ENCODE measurements at places on chromosomes 2 and 18. TPM values are rescaled to one million over a fixed set of nuclear protein-coding genes. Genes with fewer than 3 reads are reported as not detected.

DNA sequence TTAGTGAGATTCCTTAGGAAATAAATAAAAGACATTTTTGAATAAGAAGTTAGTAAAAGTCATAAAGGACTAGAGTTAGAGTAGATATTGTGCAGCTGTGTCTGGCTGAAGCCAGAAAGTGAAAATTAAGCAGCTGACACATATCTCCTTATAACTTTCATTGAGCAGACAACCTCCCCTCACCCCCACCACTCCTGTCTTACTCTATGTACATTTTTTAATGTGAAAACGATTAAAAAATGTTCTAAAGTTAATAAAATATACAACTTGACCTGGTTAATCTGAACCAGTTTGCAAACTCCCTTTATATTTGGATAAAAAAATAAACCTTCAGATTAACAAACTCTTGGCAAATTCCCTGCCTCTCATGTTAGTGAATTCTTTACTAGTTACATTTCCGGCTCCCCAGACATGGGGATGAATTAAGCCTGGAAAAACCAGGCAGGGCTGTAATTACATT is 462.8 kb downstream of the MEIS1 start:
- no peak for DNase-seq

- DNase-seq = no peak
Observed at GRCh38 chr2:37707393-37707792, 36.0 kb upstream of the CDC42EP3 start.

C1QL2 gene
- total RNA-seq = not detected

DNA sequence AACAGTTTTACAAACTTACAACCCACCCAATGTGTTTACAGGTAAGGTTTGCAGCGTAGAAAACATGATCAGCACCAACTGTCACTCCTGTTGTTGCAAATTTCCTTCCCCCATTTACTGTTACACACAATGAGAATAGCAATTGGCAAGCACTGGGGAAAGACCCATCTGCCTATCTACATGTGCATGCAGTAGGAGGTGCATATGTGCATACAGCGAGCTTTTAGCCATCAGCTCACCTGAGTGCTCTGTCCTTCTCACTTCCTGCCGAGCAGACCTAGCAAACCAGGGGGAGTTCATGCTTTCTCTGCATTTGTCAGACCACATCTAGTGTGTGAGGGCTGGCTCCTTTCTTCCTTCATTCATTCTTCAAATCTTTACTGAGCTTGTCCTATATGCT is 49.9 kb upstream of the ARL4C start:
- DNase-seq = no peak

GRCh38 chr18:46628206-46628605 is 28.8 kb downstream of the LOXHD1 start:
- DNase-seq = no peak

GRCh38 chr2:105754011-105754410 is 9.3 kb downstream of the NCK2 start:
- no peak for DNase-seq

DNA sequence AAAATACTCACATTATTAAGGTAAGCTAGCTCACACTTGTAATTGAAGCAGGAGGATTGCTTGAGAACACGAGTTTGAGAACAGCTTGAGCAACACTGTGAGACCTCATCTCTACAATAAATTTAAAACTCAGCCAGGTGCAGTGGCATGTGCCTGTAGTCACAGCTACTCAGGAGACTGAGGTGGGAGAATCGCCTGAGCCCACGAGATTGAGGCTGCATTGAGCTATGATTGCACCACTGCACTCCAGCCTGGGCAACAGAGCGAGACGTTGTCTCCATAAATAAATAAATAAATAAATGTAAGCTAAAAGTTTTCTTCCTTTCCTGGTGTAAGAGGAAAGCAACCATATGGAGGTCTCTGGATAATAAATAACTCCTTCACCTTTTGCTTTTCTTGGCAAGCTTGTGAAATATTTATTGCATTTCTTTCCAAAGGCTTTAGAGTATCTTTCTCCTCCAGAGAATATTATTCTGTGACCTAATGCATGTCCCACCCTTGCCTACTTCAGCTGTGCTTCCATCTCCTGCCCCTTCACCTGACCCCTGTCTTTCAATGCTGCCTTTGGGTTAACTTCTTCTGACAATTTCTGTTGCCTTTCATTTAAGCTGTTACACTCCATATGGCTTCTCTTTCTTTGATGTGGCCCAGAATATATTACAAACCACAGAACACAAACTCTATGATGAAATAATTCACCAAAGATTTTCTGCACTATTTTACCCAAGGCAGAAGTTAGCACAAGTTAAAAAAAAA is 280.7 kb upstream of the RND3 start:
- DNase-seq = no peak

GLI2 gene
- total RNA-seq = 3.9 TPM

DNA sequence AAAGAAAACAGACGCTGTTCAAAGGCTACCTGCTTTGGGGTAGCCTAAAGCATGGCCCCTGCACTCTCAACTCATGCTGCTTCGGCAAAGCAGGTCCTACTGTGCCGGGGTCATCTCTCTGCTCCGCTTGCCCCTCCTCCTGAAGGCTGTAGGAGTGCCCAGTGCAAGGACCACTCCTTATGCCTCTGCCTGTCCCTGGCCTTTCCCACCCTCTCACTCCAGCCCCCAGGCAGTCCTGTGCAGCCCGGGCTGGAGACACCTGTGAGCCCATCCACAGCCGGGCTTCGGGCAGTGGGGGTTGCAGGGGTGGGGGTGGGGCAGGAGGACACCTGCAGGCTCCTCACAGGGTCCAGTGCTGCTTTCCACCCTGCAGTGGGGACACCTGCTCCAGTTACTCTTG is 69.1 kb downstream of the ACKR3 start:
- no peak for DNase-seq

DNA sequence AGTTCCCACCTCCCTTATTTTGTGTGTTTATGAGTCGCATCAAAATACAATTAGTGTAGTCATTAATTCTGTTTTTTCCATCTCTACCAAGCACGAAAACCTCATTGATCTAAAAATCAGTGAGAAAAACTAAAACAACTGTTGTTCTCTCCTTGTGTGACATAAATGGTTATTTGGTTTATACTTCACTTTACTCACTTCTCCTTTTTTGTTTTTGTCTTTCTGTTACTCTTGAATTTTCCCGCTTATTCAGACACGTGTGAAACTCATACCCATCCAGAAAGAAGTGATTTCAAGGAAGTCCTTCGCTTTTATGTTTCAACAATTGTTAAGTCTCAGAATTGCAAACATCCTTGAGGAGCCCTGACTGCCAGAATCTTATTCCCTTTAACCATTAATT is 121.6 kb downstream of the EML6 start:
- no peak for DNase-seq
